ENCODE measurements at places on chromosomes 1 and 21.

GRCh38 chr1:199687321-199687720, 340.2 kb upstream of the NR5A2 start:
- DNase-seq: peak; percentile 66

DNA sequence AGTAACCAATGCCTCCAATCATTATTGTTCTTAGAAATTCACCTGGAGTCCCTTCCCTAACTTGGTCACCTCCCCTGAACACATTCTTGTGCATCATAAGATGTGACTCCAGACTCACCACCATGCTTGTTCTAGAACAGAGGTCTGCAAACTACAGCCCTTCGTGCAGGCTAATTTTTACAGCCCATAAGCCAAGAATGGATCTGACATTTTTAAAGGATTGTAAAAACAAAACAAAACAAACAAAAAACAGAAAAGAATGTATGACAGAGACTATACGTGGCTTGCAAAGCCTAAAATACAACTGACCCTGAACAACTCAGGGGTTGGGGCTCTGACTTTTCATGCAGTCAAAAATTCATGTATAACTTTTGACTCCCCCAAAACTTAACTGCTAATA, 6.2 kb upstream of the HIVEP3 start:
- DNase-seq: no peak

DNA sequence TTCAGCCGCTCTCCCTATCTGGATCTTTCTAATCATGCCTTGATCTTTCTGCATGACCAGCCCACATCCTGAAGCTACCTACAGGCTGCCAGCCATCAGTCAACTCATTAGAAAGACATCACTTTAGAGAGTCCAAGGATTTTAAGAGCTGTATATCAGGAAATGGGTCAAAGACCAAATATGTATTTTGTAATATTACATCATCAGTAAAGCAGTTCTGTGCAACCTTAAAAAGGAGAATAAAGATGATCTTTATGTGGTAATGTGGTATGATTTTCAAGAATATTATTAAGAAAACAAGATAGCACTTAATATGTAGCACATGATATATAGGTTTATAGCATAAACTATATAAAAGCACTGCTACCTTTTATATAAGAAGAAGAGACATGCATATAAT, 47.6 kb downstream of the SLC30A7 start:
- DNase-seq: no peak

- no peak for DNase-seq
Measured at GRCh38 chr1:112040891-112041740, 51.6 kb upstream of the KCND3 start.
